Fibroblast of lung (primary cell): ENCODE measurements at places on chromosomes 16 and 17.

DNA sequence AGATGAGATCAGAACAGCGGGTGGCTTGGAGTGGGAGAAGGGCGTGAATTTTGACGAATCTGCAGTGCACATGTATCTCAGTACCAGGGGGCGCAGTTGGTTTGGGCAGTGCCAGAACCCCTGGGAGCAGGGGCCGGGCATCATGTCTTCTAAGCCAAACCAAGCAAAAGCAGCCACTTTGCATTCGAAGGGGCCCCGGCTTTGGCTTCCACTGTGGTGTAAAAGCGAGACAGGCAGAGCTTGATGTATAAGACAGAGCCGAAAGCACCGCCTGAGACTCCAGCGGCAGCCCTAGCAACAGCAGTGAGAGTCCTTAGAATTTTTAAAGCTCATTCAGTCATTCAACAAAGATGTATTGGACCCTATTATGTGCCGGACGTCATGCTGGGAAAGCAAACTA, 3.8 kb upstream of the XYLT1 start:
- no peak for DNase-seq

GRCh38 chr16:88013766-88014251, 62.6 kb downstream of the BANP start:
- no peak for DNase-seq

DNA sequence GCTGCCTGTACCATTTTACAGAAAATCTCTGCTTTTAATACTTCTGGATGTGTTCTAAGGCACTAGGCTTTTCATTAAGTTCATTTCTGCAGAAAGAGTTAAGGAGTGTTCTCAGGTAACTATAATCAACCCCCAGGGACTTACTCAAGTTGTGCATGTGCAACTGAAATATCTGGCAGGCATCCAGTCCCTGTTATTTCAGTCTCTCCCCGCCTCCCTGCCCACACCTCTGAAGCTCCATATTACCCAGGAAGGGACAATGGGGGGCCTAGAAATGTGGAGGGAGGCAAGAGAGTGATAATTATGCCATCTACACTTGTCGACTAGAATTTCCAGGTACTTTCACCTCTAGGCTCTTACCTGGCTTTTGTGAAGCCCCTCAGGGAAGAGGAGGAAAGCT, 432.2 kb downstream of the MAF start:
- DNase-seq, result no peak

DNA sequence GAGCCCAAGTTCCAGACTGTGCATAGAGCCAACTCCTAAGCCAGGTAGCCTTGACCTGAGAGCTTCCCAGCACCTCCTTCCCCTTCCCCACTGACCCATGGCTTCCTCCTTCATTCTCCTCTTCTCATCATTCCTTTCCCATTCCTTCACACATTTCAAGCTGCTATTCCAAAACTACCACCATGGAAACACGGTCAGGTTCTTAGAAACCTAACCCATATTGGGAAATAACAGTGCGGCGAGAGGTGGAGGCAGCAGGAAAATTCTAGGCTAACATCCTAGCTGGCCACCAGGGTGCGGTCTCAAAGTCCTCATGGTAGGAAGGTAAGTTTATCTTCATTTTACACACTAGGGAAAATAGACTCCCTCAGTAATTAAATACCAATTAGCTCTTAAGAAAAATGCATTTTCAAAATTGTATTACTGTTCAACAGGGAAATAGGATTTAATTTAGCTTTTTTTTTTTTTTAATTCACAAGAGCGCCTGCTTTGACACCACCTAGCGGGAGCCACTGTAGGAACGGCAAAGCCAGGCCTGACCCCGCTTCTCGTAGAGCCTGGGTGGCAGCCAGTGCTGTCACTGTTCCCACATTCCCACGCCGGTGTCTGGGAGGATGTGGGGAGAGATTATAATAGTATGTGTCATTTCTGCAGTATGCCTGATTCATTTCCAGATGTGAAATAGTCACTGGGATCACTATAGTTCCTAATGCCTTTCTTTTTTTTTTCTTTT, 14.0 kb upstream of the SPHK1 start:
- DNase-seq, result peak; percentile 93

- peak; percentile 36 for DNase-seq
These were observed 79.5 kb downstream of the PMP22 start for GRCh38 chr17:15185625-15185991.
